Esophagus muscularis mucosa (tissue), 4 donors: ENCODE measurements at places on chromosomes 16 and 17. TPM values are rescaled to one million over a fixed set of nuclear protein-coding genes. Genes with fewer than 3 reads are reported as not detected.

PLD6 gene
- total RNA-seq = 9.7 TPM

C16orf92 gene
- total RNA-seq = not detected

CES5A gene
- not detected for total RNA-seq

UMOD gene
- not detected for total RNA-seq

ATP1B2 gene
- total RNA-seq = 2.5 TPM

TPSG1 gene
- total RNA-seq = 1.5 TPM

DNA sequence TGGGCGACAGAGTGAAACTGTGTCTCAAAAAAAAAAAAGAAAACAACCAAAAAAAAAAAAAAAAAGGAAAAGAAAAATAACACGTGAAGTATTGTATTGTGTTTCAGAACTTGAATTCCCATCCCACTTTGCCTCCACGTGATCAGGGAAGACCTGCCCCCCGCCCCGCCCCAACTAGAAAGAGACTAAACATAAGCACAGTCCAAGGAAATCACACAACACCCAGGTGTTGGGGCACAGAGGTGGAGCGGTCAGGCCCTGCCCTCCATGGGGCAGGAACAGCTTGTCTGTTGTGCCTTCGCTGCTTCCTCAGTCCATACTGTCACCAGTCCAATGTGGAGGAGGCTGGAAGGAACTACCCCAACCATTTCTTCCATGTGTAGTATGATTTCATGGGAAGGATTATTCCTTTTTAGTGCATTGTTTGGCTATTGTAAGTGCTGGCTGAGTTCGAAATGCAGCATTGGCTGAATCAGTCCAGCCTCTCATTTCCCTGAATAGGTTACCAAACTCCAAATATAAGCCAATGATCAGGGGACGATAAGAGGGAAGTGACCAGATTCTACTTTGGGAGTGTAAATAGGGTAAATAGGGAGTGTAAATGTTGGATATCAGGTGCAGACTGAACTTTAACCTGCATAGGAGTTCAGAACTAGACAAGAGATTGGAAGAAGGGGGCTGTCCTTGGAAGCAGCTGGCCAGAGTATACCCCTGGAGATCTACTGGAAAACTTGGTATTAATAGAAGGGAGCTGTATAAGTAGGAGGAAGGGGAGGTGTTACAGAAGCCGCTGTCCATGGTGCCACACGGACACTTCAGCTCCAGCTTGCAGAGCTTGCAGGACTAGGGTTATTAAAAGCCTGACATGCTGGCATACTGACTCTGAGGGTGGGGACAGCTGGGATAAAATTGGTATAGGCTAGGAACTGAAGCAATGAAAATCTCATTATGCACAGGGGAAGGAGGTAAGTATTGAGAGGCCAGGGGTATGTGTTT lies 50.7 kb downstream of the TANGO6 start:
- DNase-seq = no peak

- DNase-seq = no peak
These were observed 115.6 kb downstream of the CDK5R1 start for GRCh38 chr17:32602396-32602795.

GRCh38 chr17:18262641-18263040 lies 2.2 kb downstream of the MIEF2 start:
- no peak for DNase-seq

- no peak for DNase-seq
These were observed 32.1 kb downstream of the NDE1 start for GRCh38 chr16:15682105-15682570.

GRCh38 chr16:10541366-10541765 lies 39.0 kb downstream of the EMP2 start:
- no peak for DNase-seq

GRCh38 chr17:82457929-82458178 lies 687 bp upstream of the NARF start:
- DNase-seq = no peak

DNA sequence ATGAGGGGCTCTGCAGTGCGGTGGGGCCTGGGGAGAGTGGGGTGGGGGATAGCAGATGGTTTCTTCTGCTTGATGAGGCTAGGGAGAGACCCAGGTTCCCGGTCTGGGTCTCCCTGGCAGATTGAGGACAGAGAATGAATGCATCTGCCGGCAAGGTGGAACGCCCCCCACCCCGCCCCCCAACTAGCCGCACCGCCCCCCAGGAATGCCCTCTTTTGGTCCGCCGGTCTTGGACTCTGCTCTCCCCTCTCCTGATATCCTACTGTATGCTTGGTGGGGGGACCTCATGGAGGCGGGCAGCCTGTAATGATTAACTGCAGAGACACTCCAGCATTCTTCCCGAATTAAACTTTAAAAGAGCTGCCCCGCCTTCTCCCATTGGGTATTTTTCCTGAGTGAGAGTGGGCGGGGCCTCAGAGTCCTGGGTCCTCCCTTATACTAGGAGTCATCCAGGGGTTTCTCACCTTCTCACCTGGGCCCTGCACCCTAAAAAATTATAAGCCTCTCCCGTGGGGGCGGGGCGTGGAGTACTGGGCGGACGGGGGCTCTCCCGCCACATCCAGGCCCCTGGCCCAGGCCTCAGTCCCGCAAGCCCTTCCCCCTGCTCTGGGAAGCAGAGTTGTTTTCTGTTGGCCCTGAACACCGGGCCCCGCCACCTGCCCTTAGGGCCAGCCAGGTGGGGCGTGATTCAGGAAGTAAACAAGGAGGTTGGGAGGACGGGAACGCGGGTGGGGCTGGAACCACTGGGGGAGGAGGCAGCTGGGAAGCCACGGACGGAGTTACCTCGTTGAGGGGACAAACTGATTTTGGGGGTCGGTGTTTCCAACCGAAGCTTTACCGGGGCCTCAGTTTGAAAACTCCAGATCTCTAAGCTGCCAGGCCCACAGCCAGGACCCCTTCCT lies 1.5 kb downstream of the GRB7 start:
- no peak for DNase-seq

DNA sequence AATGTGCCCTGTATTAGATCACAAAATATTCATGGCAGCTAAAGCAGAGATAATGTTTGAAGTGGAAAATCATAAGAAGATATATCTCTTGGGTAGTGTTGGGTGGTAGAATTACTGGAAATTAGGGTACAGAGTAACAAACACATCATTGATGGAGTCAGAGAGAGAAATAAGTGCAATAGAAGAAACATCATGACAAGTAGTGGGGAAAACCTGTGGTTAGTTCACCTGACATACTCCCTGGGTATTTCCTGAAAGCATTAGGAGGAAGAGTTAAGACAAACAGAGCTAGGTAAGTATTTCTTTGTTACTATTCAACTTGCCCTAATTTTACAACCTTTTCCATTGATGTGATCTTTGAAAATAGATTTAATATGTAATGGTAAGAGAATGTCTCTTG lies 691.9 kb upstream of the SOX9 start:
- DNase-seq = no peak

DNA sequence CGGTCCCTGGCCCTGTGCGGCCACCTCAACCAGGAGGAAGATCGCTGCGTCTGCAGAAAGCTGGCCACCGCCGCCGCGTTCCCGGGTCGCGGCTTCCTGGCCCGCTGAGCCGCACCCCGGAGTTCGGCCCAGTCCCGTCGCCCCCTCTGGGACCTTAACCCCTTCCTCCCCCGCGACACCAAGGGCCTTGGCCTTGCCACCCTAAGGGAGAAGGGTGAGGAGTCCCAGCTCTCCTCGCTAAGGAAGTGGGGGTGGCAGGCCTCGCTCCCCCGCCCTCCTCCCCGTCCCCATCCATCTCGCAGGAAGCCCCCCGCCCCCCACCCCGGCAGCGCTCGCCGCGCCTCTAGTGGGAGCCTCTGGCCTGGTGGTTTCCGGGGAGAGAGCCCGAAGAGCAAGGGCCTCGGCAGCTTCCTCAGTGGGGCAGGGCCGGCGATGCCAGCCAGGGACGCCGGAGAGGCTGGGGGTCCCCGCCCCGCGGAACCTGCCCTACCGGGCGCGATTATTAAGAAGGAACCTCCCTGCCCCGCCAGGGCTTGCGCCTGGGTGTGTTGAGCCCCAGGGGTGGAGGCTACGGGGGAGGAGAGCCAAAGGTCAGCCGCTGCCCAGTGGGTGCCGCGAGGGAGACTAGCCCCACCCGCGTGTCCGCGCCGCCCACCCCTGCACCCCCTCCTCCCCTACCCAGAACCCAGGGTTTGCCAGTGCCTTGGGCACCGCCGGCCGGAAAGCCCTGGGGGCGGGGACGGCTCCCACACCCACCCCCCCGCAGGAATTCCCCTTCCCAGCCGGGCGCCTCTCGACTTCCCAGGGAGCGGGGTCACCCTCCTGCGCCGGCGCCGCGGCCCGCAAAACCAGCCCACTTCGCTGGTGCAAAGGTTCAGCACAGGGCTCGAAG lies 6.8 kb downstream of the CBX4 start:
- DNase-seq = no peak

- DNase-seq = no peak
These were observed at the start of gene FMNL1 for GRCh38 chr17:45221081-45222013. FMNL1 (plus strand) TSS chr17:45221885; CDS start chr17:45222125, 240 bp downstream.

GRCh38 chr17:74148446-74148845 lies 55.0 kb upstream of the RPL38 start:
- peak; percentile 53 for DNase-seq

- DNase-seq = no peak
These were observed 19.9 kb downstream of the PGS1 start for GRCh38 chr17:78398390-78398789.

DNA sequence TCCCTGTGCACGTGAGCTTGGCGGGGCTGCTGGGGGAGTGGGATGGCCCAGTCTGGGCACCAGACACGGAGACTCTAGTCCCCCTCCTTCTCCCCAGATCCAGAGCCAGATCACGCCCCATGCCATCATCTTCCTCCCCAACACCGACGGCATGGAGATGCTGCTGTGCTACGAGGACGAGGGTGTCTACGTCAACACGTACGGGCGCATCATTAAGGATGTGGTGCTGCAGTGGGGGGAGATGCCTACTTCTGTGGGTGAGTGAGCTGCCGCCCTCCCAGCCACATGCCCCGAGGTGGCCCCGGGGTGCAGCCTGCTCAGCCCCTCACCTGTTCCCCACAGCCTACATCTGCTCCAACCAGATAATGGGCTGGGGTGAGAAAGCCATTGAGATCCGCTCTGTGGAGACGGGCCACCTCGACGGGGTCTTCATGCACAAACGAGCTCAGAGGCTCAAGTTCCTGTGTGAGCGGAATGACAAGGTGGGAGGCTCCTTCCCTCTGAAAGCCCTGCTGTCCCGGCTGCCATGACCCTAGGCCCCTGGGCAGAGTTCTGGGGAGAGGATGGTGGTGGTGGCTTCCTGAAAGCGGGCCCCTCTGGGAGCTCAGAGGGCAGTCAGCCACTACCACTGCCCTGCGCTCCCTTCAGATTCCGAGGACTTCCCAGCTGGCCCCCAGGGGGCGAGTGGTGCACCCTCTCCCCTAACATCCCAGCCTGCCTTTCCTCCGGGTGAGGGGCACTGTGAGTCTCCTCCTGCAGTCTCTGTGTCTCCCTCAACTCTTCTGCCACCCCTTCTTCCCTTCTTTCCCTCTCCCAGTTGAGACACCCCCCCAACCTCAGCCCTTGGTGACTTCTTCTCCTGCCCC lies 2.8 kb upstream of the C17orf107 start:
- no peak for DNase-seq

- no peak for DNase-seq
These were observed 3.4 kb downstream of the SLC38A10 start for GRCh38 chr17:81291662-81292061.

GRCh38 chr17:67274466-67274865 lies 29.5 kb upstream of the HELZ start:
- DNase-seq = no peak

DNA sequence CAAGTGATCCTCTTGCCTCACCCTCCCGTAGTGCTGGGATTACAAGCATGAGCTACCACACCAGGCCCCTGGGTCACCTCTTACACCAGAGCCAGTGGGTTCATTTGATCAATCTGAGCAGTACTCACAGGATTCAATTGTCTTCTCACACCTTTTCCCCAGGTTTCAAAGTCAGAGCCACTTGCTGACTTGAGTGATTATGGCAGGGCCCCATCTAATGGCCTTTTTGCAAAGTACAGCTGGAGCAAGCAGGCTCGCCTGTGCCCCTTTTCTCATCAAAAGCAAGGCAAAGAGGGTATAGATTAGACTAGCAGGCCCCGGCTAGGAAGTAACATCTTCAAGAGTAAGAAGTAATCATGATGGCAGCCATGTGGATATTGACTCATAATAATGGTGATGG lies 114.8 kb upstream of the NOL11 start:
- no peak for DNase-seq

GRCh38 chr17:81277946-81278693 lies 17.0 kb downstream of the SLC38A10 start:
- DNase-seq = no peak

GRCh38 chr17:83151442-83152226 lies 72.2 kb downstream of the METRNL start:
- DNase-seq = peak; percentile 68

DNA sequence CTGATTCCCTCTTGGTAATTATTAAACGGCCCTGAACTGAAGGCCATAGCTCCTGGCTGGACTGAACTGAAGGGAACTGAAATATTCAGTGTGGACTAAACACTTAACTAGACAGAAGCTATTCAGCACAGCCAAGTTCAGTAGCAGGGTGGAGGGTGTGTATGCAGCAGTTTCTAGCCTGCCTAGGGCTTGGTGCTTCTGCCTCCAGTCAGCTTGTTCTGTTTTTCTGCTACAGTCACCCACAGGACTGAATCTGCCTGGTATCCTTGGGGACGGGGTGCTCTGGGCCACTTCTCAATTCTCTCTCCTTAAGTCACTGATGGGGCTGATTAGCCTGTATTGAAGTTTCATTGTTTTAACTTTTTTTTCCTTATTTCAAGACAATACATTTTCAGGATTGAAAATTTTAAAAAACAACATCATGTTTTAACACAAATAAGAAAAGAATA lies 77.1 kb downstream of the WWP2 start:
- DNase-seq = no peak

DNA sequence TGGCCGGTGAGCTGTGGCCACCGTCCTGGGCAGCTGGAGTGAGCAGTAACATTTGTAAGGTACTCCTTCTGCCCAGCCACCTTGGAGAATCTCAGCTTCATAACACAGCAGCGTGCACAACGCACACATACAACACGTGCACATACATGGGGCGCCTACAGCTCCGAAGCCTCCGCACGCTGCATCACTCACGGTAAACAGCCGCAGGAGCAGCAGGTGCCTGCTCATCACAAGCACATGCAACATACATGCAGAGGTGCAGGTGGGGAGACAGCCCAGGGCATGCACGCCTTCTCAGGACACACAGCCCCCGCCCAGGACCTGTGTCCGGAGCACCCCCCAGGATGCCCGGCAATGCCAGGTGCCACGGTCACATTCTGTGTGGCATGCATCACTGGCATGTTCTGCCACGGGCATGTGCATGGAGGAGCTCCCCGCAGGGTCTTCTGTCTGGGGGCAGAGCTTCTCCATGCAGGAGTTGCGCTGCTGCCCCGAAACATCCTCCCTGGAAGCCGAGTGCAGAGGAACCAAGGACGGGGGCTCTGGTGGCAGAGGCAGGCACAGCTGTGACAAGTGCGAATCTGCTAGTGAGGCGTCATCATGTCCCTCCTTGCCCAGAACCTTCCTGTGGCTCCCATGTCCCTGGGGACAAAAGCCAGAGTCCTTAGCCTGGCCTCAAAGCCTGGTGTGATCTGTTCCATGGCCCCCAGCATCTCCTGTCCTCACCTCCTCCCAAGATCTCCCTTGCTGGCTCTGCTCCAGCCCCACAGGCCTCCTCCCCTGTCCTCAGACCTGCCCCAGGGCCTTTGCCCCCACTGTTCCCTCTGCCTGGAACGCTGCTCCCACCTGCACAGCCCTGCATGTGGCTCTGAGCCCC lies 184.0 kb upstream of the GSE1 start:
- DNase-seq = no peak

- DNase-seq = no peak
These were observed 9.4 kb upstream of the MAP2K6 start for GRCh38 chr17:69405096-69405495.
